ENCODE measurements at places on chromosomes 4 and X. TPM values are rescaled to one million over a fixed set of nuclear protein-coding genes. Genes with fewer than 3 reads are reported as not detected.

- no peak overlapping the region for H3K4me3 ChIP-seq
- no peak for DNase-seq
- no peaks in the 10 kb centered on the region for H3K4me1 ChIP-seq
- peaks cover 1% of the 10 kb centered on the region for H3K27me3 ChIP-seq
- no peaks in the 10 kb centered on the region for H3K36me3 ChIP-seq
- H3K27ac ChIP-seq, result no peak overlapping the region
These were observed 6.9 kb upstream of the CLOCK start for GRCh38 chr4:55553441-55554201.

- H3K36me3 ChIP-seq, result no peaks in the 10 kb centered on the region
- no peak overlapping the region for H3K4me3 ChIP-seq
- no peaks in the 10 kb centered on the region for H3K4me1 ChIP-seq
- H3K27me3 ChIP-seq, result no peaks in the 10 kb centered on the region
These were observed 27.5 kb downstream of the NKX1-1 start for GRCh38 chr4:1378559-1379231.

DNA sequence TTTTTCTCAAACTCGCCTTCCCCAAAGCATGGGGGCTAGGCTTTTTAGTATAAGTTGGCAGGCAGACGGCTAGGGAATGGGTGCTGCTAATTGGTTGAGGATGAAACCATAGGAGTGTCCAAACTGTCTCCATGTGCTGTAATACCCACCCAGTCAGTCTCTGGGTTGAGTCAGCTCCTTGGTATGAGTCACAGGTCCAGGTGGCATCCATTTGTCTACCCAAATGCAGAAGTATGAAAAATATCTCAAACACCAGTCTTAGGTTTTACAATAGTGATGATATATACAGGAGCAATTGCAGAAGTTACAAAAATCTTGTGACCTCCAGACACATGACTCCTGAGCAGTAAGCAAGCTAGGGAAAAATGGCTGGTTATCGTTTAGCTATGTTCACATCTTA, 27.4 kb upstream of the CCSER1 start:
- no peaks in the 10 kb centered on the region for H3K36me3 ChIP-seq
- DNase-seq, result no peak
- H3K4me3 ChIP-seq, result no peak overlapping the region

DNA sequence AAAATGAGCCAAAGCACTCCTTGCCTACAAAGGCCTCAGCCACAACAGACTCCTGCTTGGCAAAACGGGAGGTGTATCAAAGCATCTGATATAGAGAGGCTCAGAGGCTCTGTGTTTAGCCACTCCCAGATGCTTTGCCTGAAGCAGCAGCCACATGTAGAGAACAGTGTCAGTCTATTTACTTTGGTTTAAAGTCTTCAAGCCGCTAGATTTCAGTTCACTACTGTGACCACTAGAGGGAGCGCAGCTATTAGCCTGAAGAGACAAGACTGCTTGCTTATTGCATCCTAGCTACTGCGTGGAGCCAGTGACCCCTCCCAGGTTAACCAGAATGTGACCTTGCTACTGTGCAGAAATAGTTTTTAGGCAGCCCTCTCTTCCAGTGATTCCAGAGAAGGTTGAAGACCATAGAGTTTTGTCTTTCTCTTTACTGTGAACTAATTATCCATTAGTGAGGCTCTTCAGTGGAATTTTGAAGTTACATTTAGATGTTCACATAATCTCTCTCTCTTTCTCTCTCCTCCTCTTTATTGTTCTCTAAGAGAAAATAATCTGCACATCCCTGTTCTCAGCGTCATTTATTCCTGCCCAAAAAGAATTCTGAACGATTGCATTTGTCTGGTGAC, 39.3 kb downstream of the BMP3 start:
- no peak overlapping the region for H3K4me3 ChIP-seq
- DNase-seq, result peak; percentile 74
- no peaks in the 10 kb centered on the region for H3K4me1 ChIP-seq
- H3K27me3 ChIP-seq, result no peaks in the 10 kb centered on the region

DNA sequence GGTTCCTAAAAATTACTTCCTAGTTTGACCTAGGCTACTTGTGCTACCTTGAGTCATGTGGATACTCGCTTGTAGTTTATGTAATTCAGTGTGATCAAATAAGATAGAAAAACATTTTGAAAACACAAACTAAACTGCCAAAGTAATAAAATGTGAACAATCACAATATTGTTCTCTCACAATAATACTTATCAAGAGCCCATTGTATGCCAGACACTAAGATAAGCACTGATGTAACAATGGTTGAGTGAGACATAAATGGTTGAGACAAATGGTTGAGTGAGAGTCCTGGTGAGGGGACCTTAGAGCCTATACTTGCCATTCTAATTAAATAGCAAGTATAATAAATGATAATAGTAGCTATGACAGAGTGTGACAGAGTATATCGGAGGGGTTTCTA, 41.7 kb downstream of the RFC1 start:
- H3K4me3 ChIP-seq, result no peak overlapping the region
- DNase-seq, result no peak
- H3K27me3 ChIP-seq, result no peaks in the 10 kb centered on the region
- H3K27ac ChIP-seq, result no peak overlapping the region
- peaks cover 4% of the 10 kb centered on the region for H3K36me3 ChIP-seq
- H3K4me1 ChIP-seq, result no peaks in the 10 kb centered on the region

DNA sequence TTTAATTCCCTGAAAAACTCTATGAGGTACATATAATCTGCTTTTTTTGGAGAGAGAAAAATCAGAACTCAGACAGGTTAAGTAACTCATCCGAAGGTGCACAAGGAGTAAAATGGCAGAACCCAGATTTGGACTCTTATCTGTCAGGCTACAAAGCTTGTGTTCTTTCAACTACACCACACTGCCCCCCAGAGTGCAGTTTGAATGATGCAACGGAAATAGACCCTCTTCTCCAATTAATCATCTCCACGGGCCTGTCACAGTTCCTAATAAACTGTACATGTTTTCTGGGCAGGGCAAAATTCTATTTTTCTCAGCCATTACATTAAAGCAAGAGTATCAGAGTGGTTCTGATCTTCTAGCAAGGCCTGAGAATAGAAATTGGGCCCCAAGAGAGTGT, 35.3 kb upstream of the DCX start:
- no peaks in the 10 kb centered on the region for H3K36me3 ChIP-seq
- DNase-seq, result peak; percentile 36
- no peak overlapping the region for H3K4me3 ChIP-seq
- no peaks in the 10 kb centered on the region for H3K27me3 ChIP-seq

- peaks cover 14% of the 10 kb centered on the region for H3K36me3 ChIP-seq
- no peaks in the 10 kb centered on the region for H3K27me3 ChIP-seq
- H3K4me1 ChIP-seq, result peaks cover 5% of the 10 kb centered on the region
- H3K4me3 ChIP-seq, result no peak overlapping the region
These were observed 24.5 kb upstream of the KDM5C start for GRCh38 chrX:53249408-53250042.

DNA sequence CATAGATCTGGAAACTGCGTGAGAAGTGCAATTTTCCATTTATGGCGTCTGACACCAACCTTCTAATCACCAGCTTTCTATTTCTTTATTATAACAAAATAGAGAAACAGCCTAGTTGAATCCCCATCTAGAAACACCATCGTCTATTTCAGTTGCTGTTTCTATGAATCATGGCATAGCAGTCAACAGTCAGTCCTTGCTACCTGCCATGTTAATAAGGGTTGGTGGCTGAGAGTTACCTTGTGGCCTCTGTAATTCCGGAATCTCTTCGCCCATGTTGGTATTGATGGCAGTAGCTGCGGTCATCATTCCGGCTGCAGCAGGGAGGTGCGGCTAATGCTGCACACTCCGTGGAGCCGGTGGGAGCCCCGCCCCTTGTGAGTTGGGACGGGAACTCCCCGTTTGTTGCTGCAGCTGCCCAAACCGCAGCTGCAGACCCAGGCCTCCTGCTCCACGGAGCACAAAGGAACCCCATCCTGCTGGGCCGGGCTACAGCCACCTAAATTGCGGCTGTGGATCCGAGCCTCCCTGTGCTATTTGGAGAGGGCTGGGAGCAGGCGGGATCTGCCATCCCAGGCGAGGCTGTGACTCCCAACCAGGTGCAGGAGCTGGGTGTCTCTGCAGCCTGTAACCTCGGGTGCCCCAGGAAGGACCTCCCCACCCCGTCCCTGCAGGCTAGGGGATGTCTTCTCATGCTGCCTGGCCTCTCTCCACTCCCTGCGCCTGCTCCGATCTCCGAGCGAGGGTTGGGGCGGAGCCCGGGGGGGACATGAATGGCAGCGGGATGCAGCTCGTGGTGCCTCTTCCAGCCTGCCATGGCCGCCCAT, 115.4 kb upstream of the STK26 start:
- no peak for DNase-seq
- H3K36me3 ChIP-seq, result no peaks in the 10 kb centered on the region
- no peak overlapping the region for H3K4me3 ChIP-seq
- no peaks in the 10 kb centered on the region for H3K27me3 ChIP-seq
- peaks cover 3% of the 10 kb centered on the region for H3K4me1 ChIP-seq

DNA sequence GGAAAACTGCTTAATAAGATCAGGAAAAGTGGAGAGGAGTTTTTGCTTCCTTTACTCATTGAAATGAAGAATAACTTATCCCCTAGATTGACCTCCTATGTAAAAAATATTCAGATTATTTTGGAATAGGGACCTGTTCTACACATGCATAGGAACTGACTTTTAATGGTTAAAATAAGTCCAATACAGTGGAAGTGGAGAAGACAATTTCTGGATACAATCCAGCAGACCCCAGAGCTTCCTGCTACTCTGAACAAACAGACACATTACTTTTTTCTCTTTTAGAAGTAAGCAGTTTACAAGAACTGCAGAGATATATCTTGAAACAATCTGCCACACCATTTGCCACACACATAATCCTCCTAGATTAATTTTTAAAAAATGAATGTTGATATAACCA, 129.7 kb downstream of the PPA2 start:
- H3K4me1 ChIP-seq, result peaks cover 11% of the 10 kb centered on the region
- H3K36me3 ChIP-seq, result no peaks in the 10 kb centered on the region
- H3K27me3 ChIP-seq, result no peaks in the 10 kb centered on the region
- no peak for DNase-seq

DNA sequence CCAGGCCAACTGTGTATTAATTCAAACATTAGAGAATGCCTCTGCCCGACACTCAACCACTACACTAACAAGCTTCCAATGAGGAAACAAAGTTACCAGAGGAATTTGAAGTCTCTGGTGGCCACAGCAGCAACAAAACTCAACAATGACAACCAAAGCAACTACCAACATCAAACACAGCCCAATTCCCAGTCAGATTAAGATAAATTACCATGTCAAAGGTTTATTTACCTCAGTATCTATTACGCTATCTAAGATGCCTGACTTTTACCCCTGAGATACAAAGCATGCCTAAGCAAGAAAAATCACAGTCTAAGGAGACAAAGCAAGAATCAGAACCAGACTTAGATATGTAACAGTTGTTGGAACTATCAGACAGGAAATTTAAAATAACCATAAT, 230.1 kb upstream of the FTHL17 start:
- no peaks in the 10 kb centered on the region for H3K4me1 ChIP-seq
- no peak for DNase-seq
- H3K27me3 ChIP-seq, result no peaks in the 10 kb centered on the region
- H3K36me3 ChIP-seq, result no peaks in the 10 kb centered on the region

GRCh38 chrX:153441296-153441695, 4.6 kb downstream of the TREX2 start:
- no peak overlapping the region for H3K27ac ChIP-seq
- H3K27me3 ChIP-seq, result peaks cover 2% of the 10 kb centered on the region
- no peak overlapping the region for H3K4me3 ChIP-seq
- no peak for DNase-seq

DNA sequence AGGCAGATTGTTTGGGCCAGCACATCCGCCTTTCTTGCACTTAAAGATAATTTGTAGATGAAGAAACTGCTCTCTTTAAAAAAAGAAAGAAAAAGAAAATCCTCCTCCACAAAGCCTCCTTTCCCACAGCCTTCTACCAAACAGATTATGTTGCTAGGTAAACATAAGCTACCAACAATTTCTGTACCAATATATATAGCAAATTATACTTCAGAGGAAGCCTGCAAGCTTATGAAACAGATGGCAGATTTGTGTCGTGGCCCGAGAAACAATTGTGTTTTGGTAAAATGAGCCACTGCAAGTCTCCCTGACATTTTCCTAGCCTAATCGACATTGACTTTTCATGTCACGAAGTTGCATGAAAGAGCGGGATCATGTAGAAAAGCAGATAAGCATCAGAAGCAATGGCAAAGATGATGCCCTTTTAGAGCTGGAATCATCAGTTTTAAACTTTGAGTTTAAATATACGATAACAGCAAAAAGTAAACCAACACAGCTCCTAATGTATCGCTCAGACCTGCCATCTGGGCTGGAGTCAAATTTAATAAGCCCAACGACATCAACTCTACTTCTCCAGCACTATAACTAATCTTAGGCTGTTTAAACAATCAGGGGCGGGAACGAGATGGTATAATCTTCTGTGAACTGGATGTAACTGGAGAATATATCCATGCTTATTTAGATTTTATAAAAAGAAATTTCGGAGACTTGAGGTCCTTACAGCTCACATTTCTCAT, 94.9 kb upstream of the PLAC1 start:
- no peak overlapping the region for H3K27ac ChIP-seq
- no peaks in the 10 kb centered on the region for H3K36me3 ChIP-seq
- H3K4me3 ChIP-seq, result no peak overlapping the region
- H3K4me1 ChIP-seq, result peaks cover 12% of the 10 kb centered on the region
- no peak for DNase-seq
- no peaks in the 10 kb centered on the region for H3K27me3 ChIP-seq

- no peak overlapping the region for H3K4me3 ChIP-seq
- H3K4me1 ChIP-seq, result peaks cover 21% of the 10 kb centered on the region
- H3K27me3 ChIP-seq, result peaks cover 4% of the 10 kb centered on the region
- no peak overlapping the region for H3K27ac ChIP-seq
- peak; percentile 41 for DNase-seq
These were observed 43.7 kb downstream of the MAGEA9 start for GRCh38 chrX:149825424-149825823.

DNA sequence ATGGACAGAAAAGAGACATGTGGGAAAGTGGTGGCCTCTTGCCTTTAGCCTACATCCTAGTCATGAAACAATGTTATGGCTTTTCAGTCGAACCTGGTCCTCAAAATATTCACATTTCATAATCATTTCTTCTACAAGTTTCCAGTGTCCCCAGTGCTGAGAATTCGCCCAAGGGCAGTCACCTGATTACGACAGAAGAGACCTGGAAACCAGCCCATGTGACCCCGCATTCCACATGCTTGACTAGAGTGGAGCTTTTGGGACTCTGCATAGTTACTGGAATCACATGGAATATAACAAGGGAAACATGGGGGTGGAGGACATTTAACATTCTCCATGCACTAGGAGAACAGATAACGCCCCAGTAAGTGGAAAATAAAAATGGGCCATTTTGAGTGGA, 100.1 kb downstream of the PPARGC1A start:
- no peaks in the 10 kb centered on the region for H3K36me3 ChIP-seq
- no peak for DNase-seq
- no peak overlapping the region for H3K4me3 ChIP-seq
- H3K4me1 ChIP-seq, result no peaks in the 10 kb centered on the region

Gene RAB40A
- total RNA-seq, result 0.36 TPM

Gene PGAM4
- total RNA-seq, result not detected

Gene SULT1E1
- not detected for total RNA-seq

Gene AKAP17A
- total RNA-seq, result 25.9 TPM

Gene MFAP3L
- total RNA-seq, result 6.3 TPM

Gene EVC
- total RNA-seq, result 14.9 TPM

Measured in endothelial cell (in vitro differentiated cells).